ENCODE measurements at places on chromosomes 7 and 10. TPM values are rescaled to one million over a fixed set of nuclear protein-coding genes. Genes with fewer than 3 reads are reported as not detected.

The NRCAM gene
- total RNA-seq: 15.5 TPM

The PIP gene
- 37.1 TPM for total RNA-seq

The FEZF1 gene
- not detected for total RNA-seq

The GPR85 gene
- total RNA-seq: 1.8 TPM

The MSMB gene
- 0.64 TPM for total RNA-seq

The STRIP2 gene
- 1.1 TPM for total RNA-seq

The ZNF862 gene
- total RNA-seq: 22.1 TPM

The TMEM139 gene
- 26.9 TPM for total RNA-seq
